ENCODE measurements at places on chromosomes 4 and X. TPM values are rescaled to one million over a fixed set of nuclear protein-coding genes. Genes with fewer than 3 reads are reported as not detected.

GRCh38 chr4:176885224-176885623 lies 92.5 kb upstream of the VEGFC start:
- DNase-seq: no peak

DNA sequence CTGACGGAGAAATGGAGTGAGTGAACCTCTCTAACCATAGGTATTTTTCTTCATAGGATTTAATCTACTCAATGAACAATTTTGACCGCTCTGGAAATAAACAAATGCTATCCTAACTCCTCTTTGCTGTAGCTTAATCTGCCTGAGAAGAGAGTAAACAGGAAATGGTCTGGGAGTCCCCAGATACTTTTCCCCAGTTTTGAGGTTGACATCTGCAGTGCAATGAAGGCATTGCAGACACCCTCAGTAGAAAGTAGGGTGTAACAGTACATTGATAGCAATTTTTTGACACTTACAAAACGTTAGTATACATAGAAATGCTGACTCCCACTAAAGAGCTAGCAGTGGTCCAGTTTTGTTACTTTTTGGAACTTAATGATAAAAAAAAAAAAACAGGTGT lies 495.9 kb upstream of the FAM241A start:
- no peak for DNase-seq

DNA sequence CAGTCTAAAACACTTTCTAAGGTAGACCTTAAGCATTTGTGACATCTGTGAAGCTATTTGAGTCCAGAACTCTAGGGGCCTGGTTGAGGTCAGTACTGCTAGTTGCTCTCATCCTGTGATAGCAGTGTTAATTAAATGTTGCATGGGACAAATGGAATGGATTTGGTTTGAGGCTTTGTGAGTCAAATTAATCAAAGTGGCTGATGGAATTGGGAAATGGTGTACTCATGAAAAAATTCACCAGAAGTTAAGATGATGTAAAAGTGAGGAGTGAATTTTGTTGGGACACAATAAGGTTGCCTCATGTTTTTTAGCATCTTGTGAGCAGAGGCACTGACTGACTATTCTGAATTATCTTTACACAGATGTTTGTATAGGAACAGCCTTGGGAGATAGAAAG lies 99.2 kb upstream of the ARSJ start:
- no peak for DNase-seq

- no peak for DNase-seq
Observed at GRCh38 chr4:80016506-80016905, 56.5 kb downstream of the ANTXR2 start.

DNA sequence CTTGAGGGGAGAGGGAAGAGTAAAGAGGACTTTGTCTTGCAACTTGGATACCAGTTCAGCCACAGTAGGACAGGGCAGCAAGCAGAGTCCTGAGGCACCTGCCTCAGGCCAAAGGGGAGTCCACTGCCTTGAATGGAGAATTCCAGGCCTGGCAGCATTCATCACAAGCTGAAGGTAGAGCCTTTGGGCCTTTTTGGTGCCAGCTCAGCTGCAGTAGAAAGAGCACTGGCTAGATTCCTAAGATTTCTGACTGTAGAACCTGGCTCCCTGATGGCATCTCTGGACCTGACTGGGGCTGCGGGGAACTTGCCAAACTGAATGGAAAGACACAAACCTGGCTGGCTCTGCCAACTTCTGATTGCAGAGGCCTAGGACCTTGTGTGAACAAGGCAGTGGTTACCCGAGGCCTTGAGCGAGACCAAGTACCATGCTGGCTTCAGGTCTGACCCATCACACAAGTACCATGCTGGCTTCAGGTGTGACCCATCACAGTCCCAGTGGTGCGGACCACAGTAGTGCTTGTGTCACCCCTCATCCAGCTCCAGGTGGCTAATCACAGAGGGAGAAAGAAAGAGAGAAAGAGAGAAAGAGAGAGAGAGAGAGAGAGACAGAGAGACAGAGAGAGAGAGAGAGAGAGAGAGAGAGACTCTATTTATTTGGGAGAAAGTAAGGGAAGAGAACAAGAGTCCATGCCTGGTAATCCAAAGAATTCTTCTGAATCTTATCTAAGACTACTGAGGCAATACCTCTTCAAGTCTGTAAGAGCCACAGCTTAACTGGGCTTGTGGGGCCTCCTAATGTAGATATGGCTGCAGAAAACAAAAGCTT lies 137.6 kb upstream of the SPIN4 start:
- no peak for DNase-seq

GRCh38 chr4:31647786-31648185 lies 927.6 kb downstream of the PCDH7 start:
- DNase-seq: no peak

DNA sequence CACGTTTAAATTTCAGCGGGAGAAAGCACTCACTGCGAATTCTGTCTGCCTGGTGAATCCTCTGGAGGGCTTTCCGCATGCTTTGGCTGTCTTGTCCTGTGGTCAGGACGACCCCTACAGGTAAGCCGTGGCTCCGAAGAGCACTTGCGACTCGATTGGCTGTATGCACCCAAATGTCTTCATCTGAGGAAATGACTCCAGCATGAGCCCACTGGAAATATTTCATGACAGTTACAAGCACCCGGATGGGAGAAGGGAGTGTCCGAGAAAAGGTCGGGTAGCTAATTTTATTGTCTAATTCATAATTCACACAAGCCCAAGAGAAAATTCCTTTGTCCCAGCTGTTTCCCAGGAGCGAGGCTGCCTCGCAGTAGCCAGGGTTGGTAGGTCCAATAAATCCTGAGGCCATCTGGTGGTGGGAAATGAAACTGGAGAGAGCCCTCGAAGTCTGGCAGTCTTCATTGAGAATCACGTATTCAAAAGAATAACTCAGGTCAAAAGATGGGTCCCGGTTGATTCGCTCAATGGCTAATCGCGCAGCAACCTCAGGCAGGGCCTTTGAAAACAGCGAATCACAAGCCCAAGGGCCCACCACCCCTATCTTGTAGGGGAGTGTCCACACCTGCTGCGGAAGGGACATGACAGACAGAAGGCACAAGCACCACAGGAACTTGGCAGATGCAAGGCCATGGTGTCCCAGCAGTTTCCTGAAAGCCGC lies 6.6 kb downstream of the GUCY2F start:
- DNase-seq: peak; percentile 20

RAB9B gene
- 8.5 TPM for total RNA-seq

DNA sequence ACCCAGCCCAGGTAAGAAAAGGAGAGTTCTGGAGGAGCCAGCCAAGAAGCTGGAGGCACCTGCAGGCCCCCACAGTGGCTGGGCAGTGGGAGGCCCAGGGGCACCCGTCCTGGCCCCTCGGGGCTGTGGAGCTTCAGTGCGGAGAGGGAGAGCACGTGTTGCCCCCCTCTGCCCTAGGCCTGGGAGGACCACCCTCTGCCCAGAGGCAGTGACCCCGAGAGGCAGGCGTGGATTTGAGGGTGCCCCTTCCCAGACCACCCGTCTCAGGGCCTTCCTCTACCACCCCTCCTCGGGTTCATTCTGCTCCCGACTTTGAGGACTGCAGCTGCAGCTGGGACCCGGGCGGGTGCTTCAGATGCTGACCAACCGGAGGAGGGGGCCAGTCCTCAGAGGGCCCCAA lies 12.1 kb upstream of the HGFAC start:
- DNase-seq: no peak

SPANXN4 gene
- total RNA-seq: not detected

GBA3 gene
- total RNA-seq: not detected

GRCh38 chr4:79211490-79211889 lies 114.4 kb downstream of the NAA11 start:
- no peak for DNase-seq

EVC2 gene
- total RNA-seq: 14.2 TPM

GRPR gene
- 0.48 TPM for total RNA-seq

GABRG1 gene
- total RNA-seq: not detected

DNA sequence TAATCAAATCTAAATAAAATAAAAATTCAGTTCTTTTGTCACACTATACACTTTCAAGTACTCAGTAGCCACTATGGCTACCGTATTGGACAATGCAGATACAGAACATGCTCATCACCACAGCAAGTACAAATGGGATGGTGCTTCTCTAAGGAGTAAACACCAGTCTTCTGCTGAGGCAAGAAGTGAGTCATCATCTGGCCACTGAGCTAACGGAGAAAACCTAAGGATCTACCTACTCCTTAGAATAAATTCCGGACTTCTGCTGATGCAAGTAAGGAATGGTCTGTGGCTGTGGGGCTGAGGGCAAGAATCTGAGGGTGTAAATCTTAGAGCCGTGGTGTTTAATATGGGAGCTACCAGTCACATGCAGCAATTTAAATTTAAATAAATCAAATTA lies 11.3 kb upstream of the RBMXL3 start:
- DNase-seq: no peak

SPARCL1 gene
- 1,777 TPM for total RNA-seq

DNA sequence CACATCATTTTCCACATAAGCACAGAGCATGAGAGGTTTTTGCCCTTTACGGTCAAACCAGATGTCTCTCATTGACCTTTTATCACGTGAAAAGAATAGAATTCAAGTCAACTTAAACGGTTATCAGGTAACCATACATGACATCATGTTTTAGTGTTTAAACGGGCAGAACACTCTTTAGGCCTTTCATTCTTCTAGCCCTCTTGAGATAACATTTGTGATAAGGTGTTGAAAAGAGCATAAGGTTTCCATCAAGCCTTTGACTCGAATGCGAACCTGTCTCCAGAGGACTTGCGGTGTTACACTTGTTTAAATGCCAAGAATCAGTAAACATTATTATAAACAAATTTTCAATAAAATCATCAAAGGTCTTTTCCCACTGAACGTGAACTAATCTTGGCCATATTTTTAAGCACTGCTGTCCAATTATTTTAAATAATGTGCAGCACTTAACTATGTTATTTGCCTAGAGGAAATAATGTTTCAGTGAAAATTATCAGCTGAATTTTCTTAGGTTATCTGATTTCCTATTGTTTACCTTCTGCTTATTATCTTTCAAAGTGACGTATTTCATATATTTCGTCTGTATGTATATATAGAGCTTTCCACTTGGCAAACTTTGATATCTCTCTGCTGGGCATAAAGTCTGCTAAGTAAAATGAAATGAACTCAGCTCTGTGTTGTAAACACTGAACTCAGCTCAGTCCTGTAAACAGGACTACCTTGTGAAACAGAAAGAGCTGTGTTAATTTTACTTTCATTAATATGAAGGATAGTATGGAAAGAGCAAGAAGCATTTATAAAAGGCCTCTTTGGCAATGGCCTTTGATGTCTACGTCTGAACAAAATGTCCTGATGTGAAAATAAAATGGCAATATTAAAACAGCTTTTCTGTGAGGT lies 33.3 kb downstream of the TENM3 start:
- no peak for DNase-seq

- no peak for DNase-seq
Observed at GRCh38 chr4:41334182-41334581, 77.5 kb downstream of the UCHL1 start.

DNA sequence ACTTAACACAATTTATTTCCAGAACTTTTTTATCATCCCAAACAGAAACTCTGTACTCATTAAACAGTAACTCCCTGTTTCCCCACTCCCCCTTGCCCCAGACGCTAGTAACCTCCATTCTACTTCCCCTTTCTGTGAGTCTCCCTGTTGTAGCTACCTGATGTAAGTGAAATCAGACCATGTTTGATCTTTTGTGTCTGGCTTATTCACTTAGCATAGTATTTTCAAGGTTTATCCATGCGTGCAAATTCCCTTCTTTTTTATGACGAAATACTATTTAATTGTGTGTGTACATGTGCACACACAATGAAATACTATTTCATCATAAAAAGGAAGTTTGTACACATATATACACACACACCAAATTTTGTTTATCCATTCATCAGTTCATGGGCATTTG lies 5.2 kb downstream of the PKD2 start:
- no peak for DNase-seq

GRCh38 chrX:154718616-154719015 lies 32.3 kb downstream of the GAB3 start:
- no peak for DNase-seq

CTAG1B gene
- total RNA-seq: 0.46 TPM

BEX5 gene
- 3.8 TPM for total RNA-seq

DNA sequence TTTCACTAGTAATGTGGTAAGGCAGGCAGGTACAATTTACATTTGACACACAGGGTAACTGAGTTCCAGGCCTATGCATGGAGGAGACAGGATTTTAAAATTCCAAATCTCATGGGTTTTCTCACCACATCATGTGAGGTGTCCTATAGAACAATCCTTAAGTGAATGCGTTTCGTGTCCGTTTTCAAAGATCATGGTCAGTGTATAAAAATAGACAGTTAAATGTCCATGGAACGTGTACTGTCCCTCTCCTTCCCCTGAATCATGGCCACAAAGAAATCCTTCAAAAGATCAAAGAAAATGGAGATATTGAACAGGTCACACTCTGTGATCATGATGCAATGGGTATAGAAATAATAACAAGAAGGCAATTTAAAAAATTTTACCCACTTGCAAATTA lies 42.0 kb downstream of the LIMCH1 start:
- no peak for DNase-seq

- DNase-seq: no peak
Observed at GRCh38 chr4:79848329-79848728, 224.7 kb downstream of the ANTXR2 start.

GRCh38 chrX:16436348-16437188 lies 213.4 kb upstream of the S100G start:
- peak; percentile 46 for DNase-seq

P2RY10 gene
- total RNA-seq: not detected

FAM47A gene
- not detected for total RNA-seq

ERAS gene
- total RNA-seq: 0.41 TPM

AKAP4 gene
- total RNA-seq: not detected

DNA sequence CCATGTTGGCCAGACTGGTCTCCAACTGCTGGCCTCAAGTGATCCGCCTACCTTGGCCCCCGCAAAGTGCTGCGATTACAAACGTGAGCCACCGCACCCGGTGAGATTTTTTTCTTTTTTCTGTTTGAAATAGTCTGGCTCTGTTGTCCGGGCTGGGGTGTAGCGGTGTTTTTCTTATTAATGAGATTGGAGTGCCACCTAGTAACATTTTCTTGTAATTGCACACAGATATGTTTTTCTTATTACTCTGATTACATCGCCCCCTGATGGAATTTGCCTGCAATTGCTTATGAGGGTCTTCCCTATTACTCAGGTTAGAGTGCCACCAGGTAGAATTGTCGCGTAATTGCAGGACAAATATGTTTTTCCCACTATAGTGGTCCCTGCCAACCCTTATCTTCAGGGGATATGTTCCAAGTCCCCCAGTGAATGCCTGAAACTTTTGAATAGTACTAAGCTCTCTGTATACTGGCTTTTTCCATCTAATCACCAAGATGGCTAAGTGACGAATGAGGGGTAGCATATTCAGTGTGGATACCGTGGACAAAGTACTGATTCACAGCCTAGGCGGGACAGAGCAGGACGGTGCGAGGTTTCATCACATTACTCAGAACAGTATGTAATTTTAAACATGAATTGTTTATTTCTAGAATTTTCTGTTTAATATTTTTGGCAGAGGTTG lies 8.6 kb upstream of the PDHA1 start:
- DNase-seq: no peak
